Placental pericyte (primary cell): ENCODE measurements at places on chromosomes 7 and 10. TPM values are rescaled to one million over a fixed set of nuclear protein-coding genes. Genes with fewer than 3 reads are reported as not detected.

Gene TRIM50
- not detected in 2 replicates for total RNA-seq

Gene SUGCT
- 3.7 and 6.7 TPM in 2 replicates for total RNA-seq

Gene CRHR2
- not detected in 2 replicates for total RNA-seq

Gene MMRN2
- total RNA-seq = 0.88 and 2.0 TPM in 2 replicates

Gene PDIA4
- 338 and 1,228 TPM in 2 replicates for total RNA-seq

Gene CAMK2G
- total RNA-seq = 16.9 and 40.7 TPM in 2 replicates

Gene ACTR3C
- total RNA-seq = 2.0 TPM in 2 replicates

Gene ITIH5
- under 0.01 TPM in 1 of 2 replicates, not detected in the other for total RNA-seq

Gene RHOBTB1
- total RNA-seq = 14.9 and 31.1 TPM in 2 replicates

Gene TAC1
- not detected in 2 replicates for total RNA-seq

Gene C10orf95
- total RNA-seq = not detected in 2 replicates

Gene METTL27
- 1.1 and 2.4 TPM in 2 replicates for total RNA-seq

Gene C10orf67
- total RNA-seq = 0.22 and 0.29 TPM in 2 replicates

Gene OR6B1
- not detected in 2 replicates for total RNA-seq

Gene TMEM176B
- 0.29 TPM in 1 of 2 replicates, not detected in the other for total RNA-seq

Gene PAX4
- total RNA-seq = not detected in 2 replicates
